Tibial nerve (tissue), 4 donors: ENCODE measurements at places on chromosomes 13 and 19. TPM values are rescaled to one million over a fixed set of nuclear protein-coding genes. Genes with fewer than 3 reads are reported as not detected.
A peak's percentile ranks its signal among the peaks of the same experiment; 100 is the strongest.

The RGCC gene
- 726 TPM for total RNA-seq

DNA sequence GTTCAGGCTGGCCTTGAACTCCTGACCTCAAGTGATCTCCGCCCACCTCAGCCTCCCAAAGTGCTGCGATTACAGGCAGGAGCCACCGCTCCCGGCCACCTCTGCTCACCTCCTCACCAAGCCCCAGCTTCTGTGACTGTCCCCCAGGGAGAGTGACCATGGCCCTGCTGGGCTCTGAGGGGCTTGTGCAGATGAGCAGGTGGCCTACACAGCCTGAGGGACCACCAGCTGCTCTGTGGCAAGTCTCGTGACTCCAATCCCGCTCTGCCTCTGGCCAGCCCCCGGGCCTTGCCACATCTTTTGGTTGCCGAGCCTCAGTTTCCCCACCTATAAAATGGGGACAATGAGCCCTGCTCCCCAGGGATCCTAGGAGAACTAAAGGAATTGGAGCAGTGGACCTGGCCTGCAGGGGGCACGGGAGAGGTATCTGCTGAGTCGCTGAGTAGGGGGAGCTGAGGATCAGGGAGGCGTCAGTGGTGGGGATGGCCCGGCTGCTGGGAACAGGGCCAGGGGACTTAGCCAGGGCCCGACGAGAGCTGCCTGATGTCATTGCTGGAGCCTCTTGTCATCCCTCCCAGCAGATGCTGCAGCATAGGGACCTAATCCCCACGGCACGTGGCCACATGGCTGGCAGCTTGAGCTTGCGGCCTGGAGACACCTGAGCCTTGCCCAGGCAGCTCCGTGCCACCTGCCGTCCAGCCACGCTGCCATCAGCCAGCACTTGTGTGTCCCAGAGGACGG, 74.7 kb downstream of the GADD45B start:
- H3K27me3 ChIP-seq = no peaks in the 10 kb centered on the region
- H3K4me3 ChIP-seq = no peak overlapping the region
- peak overlapping the region; percentile 92 for H3K27ac ChIP-seq

DNA sequence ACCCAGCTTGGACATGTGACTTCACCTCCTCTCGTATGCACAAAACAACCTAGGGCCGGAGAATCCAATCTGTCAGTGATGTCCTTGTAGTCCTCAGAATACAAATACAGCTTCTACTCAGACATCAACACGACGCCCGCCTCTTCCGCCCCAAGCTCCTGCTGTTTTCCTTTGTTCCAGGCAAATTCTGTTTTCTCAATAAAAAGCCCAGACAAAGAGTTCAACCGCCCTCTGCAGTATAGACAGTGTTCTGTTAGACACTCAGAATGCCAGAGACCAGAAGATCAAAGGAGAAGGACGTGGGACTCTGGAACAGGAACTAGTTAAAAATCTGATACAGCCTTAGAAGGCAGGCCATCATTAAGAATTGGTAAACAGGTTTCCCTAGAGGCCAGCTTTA, 42.0 kb upstream of the GGACT start:
- H3K4me3 ChIP-seq = no peak overlapping the region
- H3K27me3 ChIP-seq = no peaks in the 10 kb centered on the region

DNA sequence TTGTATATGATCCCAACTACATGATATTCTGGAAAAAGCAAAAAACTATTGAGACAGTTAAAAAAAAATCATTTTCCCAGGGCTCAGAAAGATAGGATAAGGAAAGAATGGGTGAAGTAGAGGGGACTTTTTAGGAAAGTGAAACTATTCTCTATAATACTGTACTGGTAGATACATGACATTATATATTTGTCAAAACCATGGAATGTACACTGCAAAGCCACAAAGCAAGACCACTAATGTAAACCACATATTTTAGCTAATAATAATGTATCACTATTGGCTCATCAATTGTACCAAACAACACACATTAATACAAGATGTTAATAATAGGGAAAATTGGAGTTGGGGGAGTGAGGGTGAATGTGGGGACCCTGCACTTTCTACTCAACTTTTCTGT, 182.6 kb downstream of the EFNB2 start:
- H3K27me3 ChIP-seq = peaks cover 15% of the 10 kb centered on the region
- no peak overlapping the region for H3K4me3 ChIP-seq
- H3K4me1 ChIP-seq = peaks cover 20% of the 10 kb centered on the region
- no peak for DNase-seq
- no peak overlapping the region for H3K27ac ChIP-seq

DNA sequence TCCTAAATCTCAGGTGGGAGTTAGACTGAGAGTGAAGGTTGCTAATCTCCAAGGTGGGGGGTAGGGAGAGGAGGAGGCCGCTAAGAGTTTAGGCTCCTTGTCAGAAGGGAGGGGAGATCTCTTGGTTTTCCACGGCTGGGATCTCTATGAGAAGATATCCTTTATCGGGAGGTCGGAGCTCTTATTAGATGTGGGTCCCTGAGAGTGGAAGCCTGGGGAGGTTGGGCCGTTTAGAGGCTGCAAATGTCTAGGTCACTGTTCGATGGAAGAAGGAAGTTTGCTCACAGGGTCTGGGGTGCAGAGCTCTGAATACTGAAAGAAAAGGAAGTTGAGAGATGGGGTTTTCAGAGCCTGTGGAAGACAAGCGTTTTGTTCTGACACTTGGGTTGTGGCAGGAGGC, 3.8 kb downstream of the MYADM start:
- H3K27ac ChIP-seq = no peak overlapping the region
- no peaks in the 10 kb centered on the region for H3K4me1 ChIP-seq
- no peak for DNase-seq
- H3K27me3 ChIP-seq = no peaks in the 10 kb centered on the region
- no peak overlapping the region for H3K4me3 ChIP-seq
- peaks cover 8% of the 10 kb centered on the region for H3K36me3 ChIP-seq

GRCh38 chr13:110374431-110375370, 67.6 kb downstream of the COL4A2 start:
- H3K4me3 ChIP-seq = no peak overlapping the region
- no peaks in the 10 kb centered on the region for H3K27me3 ChIP-seq
- H3K4me1 ChIP-seq = peaks cover 79% of the 10 kb centered on the region

The PLA2G4C gene
- 4.6 TPM for total RNA-seq

- H3K4me1 ChIP-seq = no peaks in the 10 kb centered on the region
- H3K27ac ChIP-seq = no peak overlapping the region
- no peaks in the 10 kb centered on the region for H3K36me3 ChIP-seq
- H3K27me3 ChIP-seq = no peaks in the 10 kb centered on the region
These were observed 293.7 kb downstream of the PCDH17 start for GRCh38 chr13:57925250-57925649.

DNA sequence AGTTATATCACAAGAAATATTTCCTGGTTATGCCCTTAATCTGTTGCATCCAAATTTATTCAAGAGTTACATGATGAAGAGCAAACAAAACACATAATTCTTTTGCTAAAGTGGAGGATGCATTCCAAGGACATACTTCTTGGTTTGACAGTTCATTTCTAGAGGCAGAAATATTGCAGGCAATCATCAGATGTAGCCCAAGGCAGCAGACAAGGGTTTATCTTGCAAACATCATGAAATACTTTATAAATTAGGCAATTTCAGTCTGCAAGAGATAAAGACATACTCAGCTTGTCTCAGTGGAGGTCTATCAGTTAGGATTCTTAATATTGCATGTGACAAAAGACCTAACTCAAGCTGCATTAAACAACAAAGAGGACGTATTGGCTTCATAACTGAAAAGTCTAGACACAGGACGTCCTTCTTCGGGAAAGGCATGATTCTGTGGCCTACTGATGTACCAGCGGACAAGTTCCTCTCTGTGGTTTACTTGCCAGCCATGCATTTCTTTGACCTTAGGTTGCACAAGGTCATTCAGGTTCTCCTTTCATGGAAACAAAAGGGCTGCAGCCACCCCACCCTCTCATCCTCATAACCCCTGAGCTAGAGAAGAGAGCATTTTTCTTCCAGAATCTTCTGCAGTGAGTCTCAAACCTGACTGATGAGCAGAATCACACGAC, 204.1 kb downstream of the KATNAL1 start:
- H3K4me3 ChIP-seq = no peak overlapping the region
- H3K27ac ChIP-seq = no peak overlapping the region
- no peaks in the 10 kb centered on the region for H3K4me1 ChIP-seq
- no peaks in the 10 kb centered on the region for H3K36me3 ChIP-seq

The CALM3 gene
- total RNA-seq = 123 TPM

DNA sequence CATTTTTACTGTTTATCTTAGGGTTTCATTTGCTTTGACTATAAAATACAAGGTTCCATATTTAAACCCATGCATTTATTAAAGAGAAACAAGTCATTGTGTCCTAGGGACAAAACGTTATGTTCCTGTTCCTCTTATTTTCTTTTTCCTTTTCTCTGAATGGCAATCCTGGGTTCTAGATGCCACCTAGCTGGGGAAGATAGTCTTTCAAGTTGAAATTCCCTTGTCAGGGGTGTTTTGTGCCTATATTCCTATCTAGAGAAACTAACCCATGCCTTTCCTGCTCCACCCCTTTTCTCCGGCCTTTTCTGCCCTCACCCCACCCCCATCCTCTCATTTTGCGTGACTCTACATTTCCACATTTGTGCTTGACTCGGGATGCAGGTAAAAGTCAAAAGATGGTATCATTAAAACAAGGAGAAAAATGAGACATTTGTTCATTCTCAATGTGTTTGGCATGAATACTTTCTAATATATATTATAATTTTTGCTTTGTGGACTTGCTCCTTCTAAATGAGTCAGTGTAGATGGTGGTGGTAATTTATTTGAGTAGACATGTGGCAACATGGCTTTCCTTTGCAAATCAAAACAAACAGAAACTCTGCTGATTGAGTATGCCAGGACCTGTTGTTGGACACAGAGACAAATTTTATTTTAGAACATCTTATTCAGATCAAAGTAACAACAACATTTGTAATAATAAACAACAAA, 26.8 kb upstream of the STARD13 start:
- DNase-seq = no peak
- no peaks in the 10 kb centered on the region for H3K4me1 ChIP-seq
- no peaks in the 10 kb centered on the region for H3K36me3 ChIP-seq
- H3K4me3 ChIP-seq = no peak overlapping the region
- H3K27me3 ChIP-seq = no peaks in the 10 kb centered on the region

GRCh38 chr19:35246466-35247092, 2.2 kb upstream of the LSR start:
- DNase-seq = no peak
- H3K4me1 ChIP-seq = peaks cover 23% of the 10 kb centered on the region
- H3K27me3 ChIP-seq = no peaks in the 10 kb centered on the region
- no peak overlapping the region for H3K27ac ChIP-seq
- H3K36me3 ChIP-seq = no peaks in the 10 kb centered on the region

The KLF5 gene
- 102 TPM for total RNA-seq
